NCI-H2029 (cell line): ENCODE measurements at places on chromosomes 2 and 18.

- DNase-seq = no peak
Observed at GRCh38 chr2:206801418-206802189, 36.2 kb downstream of the FASTKD2 start.

GRCh38 chr2:229118927-229119326 is 152.2 kb downstream of the PID1 start:
- DNase-seq = no peak

- DNase-seq = no peak
Observed at GRCh38 chr2:47301277-47301618, 101.7 kb upstream of the MSH2 start.

DNA sequence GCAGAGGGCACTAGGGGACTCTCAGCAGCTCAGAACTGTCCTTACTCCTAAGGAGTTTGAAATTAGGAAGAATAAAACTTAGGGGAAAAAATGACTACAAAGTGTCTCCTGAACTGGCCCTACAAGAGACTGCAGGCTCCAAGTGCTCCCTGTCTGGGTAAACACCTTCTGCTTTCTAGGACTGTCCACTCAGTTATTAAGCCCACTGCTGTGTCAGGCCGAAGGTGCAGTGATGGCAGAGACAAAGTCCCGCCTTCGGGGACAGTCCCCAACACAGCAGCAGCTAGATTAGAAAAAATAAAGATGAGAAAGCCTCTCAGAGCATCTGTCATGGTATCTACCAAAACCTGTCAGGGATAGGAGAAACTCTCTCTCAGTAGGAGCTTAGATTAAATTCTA is 28.3 kb downstream of the TWIST2 start:
- no peak for DNase-seq

DNA sequence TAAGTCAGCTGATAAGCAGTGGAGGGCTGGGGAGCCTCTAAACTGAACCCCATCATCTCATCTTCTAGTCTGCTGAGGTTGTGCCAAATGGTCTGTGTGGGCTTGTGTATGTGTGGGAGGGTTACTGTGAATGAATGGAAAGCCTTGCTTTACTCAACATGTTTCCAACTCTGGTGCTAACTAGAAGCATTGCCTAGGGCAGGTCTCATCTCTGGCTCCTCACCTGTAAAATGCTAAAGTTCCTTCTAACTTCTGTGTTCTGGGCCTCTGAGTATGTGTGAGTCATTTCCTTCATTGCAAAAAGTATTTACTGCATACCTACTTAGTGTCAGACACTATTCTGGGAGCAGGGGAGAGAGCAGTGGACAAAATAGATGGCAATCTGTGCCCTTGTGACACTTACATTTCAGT is 1.3 kb downstream of the LIPG start:
- DNase-seq = no peak
